ENCODE measurements at places on chromosomes 6 and 20.

DNA sequence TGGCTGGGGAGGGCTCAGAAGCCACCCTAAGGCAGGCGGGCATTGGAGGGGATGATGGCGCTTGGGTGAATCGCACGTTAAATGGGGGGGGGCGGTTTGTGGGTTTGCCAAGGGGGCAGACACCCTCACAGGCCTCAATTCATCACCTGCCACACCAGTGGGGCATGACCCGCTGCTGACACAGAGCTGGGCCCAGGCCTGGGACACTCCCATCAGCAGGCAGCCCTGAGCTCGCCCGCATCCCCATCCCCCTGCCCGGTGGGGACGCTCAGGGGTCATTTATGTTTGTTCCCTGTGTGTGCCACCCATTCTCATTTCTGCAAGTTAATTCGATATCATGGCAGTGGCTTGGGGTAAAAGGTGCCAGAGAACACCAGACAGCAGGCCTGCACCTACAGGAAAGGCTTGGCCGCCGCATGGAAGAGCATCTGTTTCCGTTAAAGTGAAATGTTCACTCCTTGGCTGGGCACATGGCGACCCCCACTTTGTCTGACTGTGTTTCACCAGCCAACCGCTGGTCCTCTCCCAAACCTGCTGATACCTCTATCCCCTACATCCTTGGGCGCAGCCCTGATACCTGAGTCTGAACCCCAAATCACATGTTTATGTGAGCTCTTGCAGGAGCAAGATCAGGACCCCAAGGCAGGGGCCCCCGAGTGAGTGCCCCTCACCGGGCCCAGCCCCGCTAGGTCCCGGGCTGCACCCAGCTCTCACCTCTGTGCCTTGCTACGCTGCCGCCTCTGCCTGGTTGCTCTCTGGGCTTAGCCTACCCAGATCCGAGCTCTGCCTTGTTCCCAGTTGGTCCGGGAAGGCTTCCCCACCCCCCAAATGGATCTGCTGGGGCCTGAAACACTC lies 248.8 kb downstream of the TAF4 start:
- DNase-seq, result no peak

- no peak for DNase-seq
Observed at GRCh38 chr20:52975803-52976531, 3.8 kb downstream of the TSHZ2 start.

- DNase-seq, result no peak
Observed at GRCh38 chr6:124131259-124131658, 327.6 kb downstream of the NKAIN2 start.

DNA sequence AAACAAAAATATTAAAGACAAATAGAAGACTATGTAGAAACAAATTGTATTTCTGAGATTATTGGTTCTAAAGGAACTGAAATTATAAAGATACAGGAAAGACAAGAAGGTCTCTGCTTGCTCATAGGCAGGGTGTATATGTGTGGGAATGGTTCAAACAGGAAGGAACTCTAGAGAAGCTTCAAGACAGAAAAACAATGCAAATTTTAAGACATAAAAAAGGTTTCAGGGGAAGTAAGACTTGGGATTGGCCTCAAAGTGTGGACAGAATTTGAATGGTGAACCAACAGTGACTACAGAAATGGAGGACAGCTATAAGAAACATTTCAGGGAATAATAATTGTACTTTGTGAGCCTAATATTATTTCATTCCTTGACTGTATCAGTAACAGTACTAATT lies 50.3 kb downstream of the OR2B2 start:
- no peak for DNase-seq

- no peak for DNase-seq
Observed at GRCh38 chr6:107877968-107878367, 53.9 kb upstream of the SCML4 start.

DNA sequence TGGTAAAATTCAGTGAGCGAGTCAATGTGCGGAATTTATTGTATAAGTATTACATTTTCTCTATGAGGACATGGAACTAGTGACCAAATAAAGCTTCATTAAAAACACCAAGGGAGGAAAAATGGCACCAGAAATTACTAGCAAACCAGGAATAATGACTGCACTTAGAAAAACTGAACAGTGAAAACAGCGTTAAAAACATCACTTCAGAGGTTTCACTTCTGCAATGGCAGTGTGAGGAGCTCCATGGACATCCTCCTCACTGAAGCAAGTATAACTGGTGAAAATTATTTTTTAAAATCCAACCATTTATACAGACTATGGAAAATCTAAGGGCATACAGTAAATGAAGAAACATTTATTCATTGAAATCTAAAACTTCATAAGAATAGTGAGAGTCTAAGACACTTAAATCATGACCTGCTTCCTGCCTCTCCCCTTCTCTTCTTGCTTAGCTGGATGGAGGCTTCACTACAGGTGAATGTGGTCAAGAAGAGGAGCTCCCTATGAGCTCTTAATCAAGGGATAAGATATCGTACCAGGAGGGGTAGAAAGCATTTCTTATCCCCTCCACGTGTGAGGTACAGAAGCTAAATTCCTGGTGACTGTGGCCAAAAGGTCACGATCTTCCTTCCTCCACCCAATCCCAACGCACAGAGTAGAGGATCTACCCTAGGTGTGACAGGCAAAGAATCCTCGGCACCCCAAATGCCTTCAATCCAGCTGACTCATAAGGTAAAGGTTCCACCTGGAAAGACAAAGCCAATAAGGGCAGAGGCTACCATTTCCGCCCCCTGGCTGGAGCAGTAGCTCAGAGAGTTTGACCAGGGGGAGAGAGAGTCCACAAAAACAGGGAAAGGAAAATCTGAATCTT lies 12.3 kb upstream of the ASF1A start:
- no peak for DNase-seq

- no peak for DNase-seq
Observed at GRCh38 chr20:10537850-10538480, 102.9 kb downstream of the SLX4IP start.

DNA sequence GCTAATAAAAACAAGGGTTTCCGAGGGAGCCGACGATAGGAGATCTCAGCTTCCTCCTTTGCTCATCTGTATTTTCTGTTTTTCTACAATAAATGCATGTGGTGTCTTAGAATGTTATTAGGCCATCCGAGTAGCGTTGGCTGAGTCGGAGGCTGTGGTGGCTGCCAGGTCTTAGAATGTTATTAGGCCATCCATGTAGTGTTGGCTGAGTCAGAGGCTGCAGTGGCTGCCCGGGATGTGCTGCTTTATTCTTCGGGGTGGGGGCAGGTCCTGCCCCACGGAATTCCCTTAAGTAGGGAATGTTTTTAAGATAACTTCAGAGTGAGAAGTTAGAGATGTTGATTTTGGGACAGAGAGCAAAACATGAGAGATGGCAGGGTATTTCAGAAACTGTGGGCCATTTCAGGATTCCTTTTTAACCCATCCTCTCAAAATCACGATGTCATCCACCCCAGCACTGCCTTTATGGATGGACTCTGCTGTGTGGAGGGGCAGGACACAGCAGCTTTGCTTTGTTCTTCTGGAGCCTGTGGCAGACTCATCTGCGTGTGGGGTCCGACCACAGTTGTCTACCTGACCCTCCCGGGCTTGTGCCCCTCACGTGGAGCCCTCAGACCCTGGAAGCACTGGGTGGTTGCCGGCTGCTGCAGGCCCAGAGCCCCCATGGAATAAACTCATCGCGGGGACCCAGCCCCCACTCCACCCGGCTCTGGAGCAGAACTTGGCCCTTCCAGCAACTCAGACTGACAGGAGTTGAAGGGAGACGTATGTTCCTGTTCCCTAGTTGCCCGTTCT lies 20.4 kb downstream of the OSBPL2 start:
- DNase-seq, result no peak

- no peak for DNase-seq
Observed at GRCh38 chr6:12567682-12568081, 148.9 kb upstream of the PHACTR1 start.

DNA sequence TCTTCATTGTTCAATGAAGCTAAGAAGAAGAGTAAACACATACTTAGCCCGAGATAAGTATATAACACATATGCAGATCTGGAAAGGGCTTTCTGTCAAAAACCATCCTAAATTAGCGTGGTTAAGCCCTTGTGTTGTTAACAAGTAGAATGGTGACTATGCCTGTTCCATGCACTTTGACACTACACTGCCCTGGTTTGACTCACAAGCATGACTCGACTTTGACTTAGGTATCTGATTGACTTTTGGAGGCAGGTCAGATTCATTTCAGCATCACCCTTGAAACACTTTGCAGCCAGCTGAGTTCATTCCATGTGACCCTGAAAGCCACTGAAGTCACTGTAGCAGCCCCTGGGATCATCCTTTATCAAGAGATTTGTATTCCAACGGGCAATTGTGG lies 239.8 kb downstream of the TBX18 start:
- no peak for DNase-seq

DNA sequence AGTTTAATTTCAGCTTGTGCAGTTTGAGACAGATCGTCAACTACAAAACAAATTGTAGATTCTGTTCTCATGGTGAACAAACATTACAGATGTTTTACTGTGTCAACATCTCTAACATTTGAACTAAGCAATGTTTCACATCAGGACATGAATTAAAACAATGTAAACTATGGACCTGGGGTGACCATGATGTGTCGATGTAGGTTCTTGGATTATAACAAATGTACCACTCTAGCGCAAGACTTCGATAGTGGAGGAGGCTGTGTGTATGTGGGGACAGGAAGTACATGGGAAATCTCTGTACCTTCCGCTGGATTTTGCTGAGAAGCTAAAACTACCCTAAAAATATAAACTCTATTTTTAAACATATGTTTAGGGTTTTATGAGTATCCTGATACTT lies 17.1 kb downstream of the HIVEP2 start:
- DNase-seq, result no peak

- DNase-seq, result no peak
Observed at GRCh38 chr20:17799575-17800227, 99.9 kb downstream of the BANF2 start.

DNA sequence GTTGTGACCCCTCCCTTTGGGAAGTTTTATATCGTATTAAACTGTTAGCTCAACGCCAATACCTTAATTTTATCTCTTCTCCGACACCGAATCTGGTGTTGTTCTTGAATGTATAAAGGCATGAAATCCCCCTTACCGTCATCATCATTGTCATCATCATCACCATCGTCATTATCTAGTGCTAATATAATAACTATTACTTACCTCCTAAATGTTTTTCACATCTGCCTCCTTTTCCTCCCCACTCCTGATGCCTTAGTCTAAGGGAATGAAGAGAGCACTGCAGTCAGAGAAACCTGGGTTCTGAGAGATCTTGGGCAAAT lies 677 bp upstream of the ZBTB24 start:
- no peak for DNase-seq

DNA sequence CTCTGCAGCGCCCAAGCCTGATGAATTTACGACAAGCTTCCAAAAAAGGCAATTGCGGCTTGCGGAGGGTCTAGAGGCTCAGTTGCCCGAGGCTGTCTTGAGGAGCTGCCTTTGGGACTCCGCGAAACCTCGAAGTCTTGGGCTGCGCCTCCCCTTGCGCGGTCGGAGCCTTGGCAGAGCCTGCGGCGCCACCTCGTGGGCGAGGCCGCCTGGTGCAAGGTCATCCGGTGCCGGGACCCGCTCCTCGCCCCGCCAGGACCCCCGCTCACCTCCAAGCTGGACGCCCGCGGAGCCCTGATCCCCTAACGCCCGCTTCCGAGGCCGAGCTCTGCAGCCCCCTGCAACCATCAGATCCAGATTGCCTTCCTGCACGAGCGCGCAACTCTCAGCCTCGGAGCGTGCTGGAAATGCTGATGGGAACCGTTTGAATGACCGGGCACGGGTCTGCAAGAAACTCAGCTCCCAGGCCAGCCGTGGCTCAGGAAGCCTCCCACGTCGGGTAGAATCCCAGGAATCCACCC lies 14.9 kb upstream of the FAM210B start:
- DNase-seq, result peak; percentile 21

GRCh38 chr6:11756292-11756691 lies 22.3 kb downstream of the ADTRP start:
- DNase-seq, result no peak

- no peak for DNase-seq
Observed at GRCh38 chr6:104949206-104949605, 7.7 kb upstream of the LIN28B start.

- no peak for DNase-seq
Observed at GRCh38 chr20:25041813-25042530, 16.0 kb downstream of the ACSS1 start.

DNA sequence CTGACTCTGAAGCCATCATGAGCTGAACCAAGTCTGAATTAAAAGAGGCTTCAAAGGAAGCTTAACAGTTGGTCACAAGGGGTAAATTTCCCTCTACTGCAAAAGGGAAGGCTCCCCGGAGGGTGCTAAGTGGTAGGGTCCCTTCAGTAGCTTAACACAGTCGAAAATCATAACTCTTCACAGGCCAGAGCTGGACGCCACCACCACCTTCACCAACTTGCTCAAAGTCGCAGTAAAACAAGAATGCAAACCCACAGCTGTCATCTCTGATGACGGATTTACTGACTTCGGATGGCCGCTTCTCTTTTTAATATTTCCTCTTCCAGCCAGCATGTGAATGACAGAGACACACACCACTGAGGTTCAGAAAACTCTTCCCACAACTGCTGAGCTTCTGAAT lies 144.7 kb upstream of the FBXL4 start:
- no peak for DNase-seq

- DNase-seq, result no peak
Observed at GRCh38 chr6:7445885-7446461, 56.4 kb downstream of the RIOK1 start.

- peak; percentile 91 for DNase-seq
Observed at GRCh38 chr6:26157251-26158075, 70.2 kb downstream of the HFE start.

DNA sequence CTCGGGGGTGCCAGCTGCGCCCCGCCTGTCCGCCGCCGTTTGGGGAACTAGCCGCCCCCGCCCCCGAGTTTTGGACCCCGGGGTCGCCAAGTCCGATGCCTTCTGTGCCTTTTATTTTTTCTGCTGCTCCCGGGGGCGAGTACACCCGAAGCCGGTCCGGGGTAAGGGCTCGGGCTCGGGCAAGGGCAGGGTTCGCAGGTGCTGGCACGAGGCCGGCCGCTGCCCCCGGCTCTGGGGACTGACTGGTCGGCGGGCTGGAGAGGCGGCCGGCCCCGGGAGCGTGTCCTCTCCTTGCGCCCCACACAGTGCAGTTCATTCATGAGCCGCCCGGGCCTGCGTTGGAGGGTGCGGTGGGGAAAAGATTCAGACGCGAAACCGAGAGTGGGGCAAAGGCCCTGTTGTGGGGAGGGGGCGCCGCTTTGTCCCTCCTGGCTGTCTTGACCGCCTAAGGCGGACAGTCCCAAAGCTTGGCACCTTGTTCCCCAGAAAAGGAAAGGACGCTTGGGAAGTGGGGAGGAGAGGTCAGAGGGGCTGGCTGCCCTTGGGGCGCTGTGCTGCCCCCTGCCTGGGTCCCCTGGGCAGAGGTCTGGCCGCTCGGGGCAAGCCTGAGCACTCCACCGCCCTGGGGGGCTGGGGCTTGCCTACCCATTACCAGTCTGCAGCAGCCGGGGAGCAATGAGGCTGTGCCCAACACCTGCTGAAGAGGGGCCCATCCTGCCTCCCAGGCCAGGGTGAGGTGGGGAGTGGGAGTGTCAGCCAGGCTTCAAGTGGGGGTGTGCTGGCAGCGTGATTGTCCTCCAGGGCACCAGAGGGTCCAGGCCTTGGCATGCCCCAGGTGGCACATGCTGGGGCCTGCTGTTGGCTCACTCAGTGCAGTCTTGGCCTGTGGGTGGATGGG lies 915 bp downstream of the TMEM63B start:
- no peak for DNase-seq

Data from CD4-positive, alpha-beta T cell treated with Interleukin-15 for 1 hour (primary cell).